Omental fat pad (tissue), 4 donors: ENCODE measurements at places on chromosomes 7 and 10. TPM values are rescaled to one million over a fixed set of nuclear protein-coding genes. Genes with fewer than 3 reads are reported as not detected.

- DNase-seq = no peak
Measured at GRCh38 chr7:116788572-116789197, 73.7 kb upstream of the CAPZA2 start.

DNA sequence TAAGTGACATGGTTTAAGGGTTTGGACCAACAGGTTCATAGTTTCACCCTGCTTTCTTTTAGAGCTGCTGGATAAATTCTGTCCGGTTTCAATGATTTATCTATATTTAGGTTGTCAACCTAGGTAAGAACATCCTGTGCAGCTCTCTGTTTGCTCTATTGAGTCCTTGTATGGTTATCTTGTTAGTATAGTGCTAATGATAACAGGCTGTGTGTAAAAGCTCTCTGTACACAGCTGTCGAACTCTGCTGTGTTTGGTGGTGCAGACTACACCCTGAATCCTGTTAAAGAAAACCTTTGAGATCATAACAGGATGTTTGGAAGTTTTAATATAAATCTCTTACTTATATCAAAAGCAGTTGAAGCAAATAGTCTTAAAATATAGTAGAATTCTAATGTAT is 219.2 kb downstream of the SDK1 start:
- DNase-seq = no peak

DNA sequence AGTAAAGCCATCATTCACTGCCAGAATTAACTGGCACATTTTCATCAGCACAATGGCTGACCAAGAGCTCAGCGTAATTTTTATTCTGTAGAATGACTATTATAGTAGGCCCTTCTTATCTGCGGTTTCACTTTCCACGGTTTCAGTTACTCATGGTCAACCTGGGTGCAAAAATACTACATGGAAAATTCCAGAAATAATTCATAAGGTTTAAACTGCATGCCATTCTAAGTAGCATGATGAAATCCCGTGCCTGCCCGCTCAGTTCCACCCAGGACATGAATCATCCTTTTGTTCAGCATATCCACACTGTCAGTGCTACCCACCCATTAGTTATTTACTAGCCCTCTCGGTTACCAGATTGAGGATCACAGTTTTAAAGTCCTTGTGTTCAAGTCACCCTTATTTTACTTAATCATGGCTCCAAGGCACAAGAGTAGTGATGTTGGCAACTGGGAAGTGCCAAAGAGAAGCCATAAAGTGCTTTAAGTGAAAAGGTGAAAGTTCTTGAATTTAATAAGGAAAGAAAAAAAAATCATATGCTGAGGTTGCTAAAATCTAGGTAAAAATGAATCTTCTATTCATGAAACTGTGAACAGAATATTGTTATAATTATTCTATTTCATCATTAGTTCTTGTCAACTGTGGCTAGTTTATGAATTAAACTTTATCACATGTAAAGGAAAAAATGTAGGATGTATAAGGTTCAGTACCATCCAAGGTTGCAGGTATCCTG is 204.9 kb downstream of the DOCK4 start:
- DNase-seq = no peak

GRCh38 chr10:80603516-80603915 is 65.8 kb downstream of the SH2D4B start:
- no peak for DNase-seq

DNA sequence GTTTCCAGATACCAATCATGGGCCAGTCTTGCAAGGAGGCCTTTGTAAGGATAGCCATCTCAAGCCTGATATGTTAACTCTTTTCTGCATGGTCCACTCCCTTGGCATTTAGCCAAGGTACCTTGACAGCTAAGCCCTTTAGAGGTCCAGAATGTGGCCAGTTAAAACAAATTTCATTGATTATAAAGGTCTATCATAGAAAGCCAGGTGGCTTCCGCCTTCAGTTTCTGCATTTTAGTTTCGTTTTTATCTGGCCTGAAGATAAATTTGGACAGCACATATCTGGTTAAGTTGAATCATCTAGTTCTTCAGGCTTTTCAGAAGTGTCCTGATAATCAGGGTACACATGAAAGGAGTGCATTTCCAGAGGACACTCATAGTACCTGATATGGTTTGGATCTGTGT is 30.7 kb downstream of the ANKIB1 start:
- no peak for DNase-seq

DNA sequence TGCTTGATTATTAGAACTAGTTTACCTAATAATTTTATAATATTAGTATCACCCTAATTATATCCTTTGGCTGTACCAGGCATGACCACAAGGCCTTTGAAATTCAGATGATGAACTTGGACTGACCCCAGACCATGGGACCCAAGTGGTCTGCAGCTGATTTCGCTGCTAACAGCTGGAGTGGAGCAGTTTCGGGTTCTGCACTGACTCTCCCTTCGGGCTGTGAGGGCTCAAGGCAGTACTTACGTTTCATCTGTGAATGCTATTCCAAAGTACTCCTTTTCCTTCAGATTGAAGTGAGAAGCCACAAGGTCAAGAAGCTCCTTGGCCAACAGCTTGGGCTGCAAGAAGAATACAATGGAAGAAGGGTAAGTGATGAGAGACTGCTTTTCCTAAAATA is 223.8 kb downstream of the PRPF18 start:
- no peak for DNase-seq

DNA sequence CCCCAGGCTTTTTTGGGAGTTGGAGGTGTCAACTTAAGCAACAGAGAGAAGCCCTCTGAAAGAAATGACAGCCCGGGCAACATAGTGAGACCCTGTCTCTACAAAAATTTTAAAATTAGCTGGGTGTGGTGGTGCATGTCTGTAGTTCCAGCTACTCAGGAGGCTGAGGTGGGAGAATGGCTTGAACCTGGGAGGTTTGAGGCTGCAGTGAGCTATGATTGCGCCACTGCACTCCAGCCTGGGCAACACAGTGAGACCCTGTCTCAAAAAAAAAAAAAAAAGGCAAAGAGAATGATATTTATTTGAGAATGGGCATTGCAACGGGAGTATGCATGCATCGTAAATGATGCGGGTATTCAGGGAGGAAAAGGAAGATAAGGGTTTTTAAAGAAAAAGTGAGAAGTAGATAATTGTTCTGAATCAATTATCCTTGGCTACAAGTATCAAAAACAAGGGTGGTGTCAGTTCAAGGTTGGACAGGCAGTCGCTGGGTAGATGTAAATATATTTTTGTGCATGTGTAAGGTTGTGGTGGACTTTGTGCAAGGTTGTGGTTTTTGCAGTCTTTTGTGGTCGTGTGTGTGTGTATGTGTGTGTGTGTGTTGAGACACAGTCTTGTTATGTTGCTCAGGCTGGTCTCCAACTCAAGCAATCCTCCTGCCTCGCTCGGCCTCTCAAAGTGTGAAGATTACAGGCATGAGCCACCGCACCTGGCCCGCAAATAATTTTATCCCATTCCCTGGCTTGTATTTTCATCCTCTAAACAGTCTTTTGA is 65.6 kb downstream of the COL26A1 start:
- DNase-seq = no peak

DNA sequence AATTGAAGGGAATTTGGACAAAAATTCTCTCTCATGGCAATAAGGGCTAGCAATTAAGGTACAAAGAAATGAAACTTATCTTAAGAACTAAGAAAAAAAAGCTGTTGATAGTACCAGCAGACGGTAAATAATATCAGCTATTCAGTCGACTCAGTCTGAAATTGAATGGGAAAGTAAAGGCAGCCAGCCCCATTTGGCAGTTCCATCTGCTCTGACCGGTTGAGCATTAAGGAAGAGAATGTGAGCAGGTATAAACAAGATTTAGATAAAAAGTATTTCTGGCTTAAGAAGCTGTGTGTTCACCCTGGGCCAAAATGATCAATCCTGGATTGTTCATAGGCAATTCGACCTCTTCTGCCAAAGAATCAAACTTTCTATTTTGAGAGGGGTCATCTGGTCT is 154.6 kb upstream of the NPVF start:
- no peak for DNase-seq

- DNase-seq = no peak
Measured at GRCh38 chr10:102660888-102661657, 16.8 kb downstream of the TRIM8 start.

GRCh38 chr7:44471436-44471835 is 19.0 kb downstream of the NUDCD3 start:
- no peak for DNase-seq

- DNase-seq = no peak
Measured at GRCh38 chr7:117683430-117684175, 189.6 kb downstream of the CTTNBP2 start.

- no peak for DNase-seq
Measured at GRCh38 chr10:17645621-17646345, 1.8 kb downstream of the STAM start.

- DNase-seq = no peak
Measured at GRCh38 chr10:44470784-44471183, 85.9 kb upstream of the CXCL12 start.

DNA sequence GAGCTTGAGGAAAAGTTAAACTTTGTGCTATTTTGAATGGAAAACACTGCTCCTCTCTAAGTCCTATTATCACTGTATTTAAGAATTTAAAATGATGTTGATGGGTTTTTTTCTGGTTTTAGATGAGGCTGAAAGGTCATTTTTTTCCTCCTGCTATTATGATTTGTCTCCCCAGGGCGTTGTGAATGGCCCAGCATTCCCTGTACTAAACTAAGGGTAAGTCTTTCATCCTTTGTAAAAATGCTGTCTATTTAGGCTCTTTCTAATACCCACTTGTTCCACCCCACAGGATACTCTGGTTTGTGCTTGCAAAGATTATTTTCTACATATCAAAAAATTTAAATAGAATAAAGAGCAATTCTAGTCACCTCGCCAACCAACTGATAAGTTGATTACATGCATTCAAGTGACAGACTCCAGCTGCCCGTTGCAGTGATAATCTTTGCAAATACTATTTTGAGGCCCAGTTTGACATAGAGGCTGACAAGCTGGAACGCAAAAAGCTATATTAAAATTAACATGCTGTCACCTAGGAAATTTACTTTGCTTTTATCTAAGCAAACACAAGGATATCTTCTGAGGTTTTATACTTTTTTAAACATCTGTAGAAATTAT is 222.3 kb upstream of the TMEM229A start:
- DNase-seq = no peak

DNA sequence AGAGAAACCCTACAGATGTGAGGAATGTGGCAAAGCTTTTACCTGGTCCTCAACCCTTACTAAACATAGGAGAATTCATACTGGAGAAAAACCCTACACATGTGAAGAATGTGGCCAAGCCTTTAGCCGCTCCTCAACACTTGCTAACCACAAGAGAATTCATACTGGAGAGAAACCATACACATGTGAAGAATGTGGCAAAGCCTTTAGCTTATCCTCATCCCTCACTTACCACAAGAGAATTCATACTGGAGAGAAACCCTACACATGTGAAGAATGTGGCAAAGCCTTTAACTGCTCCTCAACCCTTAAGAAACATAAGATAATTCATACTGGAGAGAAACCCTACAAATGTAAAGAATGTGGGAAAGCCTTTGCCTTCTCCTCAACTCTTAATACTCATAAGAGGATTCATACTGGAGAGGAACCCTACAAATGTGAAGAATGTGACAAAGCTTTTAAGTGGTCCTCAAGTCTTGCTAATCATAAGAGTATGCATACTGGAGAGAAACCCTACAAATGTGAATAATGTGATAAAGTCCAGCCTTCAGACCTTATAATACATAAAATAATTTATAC is 38.2 kb downstream of the ZNF679 start:
- no peak for DNase-seq

GRCh38 chr10:3747248-3747960 is 37.6 kb downstream of the KLF6 start:
- no peak for DNase-seq

DNA sequence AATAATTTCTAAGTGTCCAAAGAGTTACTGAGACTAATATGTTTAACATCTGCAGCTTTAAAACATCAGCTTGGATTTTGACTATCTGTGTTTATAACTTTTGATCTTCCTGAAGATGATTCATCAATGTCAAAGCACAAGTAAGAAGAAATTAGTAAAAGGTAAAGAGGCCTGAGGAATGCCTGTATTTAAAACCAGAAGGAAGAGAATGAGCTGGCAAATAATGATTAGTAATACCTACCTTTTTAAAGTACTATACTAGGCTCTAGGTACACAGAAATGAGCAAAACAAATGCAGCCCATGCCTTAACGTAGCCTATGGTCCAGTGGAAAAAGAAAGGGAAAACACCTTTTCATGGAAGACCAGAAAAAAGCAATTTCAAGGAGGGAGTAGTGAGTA is 158.0 kb downstream of the KCND2 start:
- no peak for DNase-seq

GRCh38 chr7:32204361-32205018 is 134.3 kb upstream of the PDE1C start:
- DNase-seq = no peak

- DNase-seq = no peak
Measured at GRCh38 chr7:108384716-108385483, 71.3 kb downstream of the NRCAM start.

DNA sequence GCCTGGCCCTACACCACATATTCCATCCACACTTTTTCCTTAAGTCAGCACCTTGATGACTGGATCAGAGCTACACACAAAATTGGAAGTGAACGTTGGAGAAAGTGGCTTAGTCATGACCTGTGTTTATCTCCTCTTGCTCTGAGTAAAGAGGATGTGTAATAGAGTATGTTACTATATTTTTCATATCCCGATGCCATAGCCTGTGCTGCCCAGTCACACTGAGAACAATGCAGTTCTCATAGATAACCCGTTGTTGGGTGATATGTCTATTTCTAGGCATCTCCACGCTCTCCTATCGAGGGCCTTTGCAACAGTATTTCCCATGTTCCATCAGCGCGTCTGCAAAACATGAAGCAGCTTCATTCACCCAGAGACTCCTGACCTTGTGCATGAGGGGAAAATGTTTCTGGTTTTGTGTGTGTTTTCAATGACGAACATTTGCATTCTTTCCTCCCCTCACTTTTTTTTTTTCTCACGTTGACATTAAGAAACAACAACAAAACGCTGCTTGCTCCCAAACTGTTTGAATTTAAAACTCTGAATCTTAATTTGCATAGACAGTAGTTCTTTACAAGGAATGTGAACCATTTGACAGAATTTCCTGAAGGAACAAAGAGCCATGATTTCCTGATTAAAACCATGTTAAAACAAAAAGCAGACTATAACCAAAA is 43.4 kb downstream of the GRK5 start:
- no peak for DNase-seq

HERC4 gene
- total RNA-seq = 51.6 TPM

INPP5A gene
- 43.6 TPM for total RNA-seq

ELFN1 gene
- 4.3 TPM for total RNA-seq

ASZ1 gene
- not detected for total RNA-seq

SEMA3D gene
- 6.5 TPM for total RNA-seq
